Effector memory CD8-positive, alpha-beta T cell (primary cell): ENCODE measurements at places on chromosomes 12 and 14.

DNA sequence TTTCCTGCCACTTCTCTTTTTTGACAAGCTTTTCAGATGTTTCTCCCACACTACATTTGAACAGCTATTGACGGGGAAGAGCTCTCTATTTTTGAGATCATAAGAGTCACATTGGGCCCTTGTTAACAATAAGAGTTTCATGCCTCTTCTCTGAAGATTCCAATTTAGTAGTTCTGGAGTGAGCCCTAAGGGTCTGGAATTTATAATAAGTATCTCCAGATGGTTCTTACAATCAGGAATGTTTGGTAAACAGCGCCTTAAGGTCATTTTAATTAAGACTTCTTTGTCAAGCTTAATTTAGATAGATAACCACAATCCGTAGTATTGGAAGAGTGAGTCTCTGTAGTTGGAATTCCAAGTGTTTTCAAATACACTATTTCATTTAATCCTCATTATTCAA is 60.6 kb upstream of the HECTD1 start:
- peaks cover 14% of the 10 kb centered on the region for H3K4me1 ChIP-seq
- no peaks in the 10 kb centered on the region for H3K36me3 ChIP-seq
- no peak overlapping the region for H3K27ac ChIP-seq
- DNase-seq, result no peak

DNA sequence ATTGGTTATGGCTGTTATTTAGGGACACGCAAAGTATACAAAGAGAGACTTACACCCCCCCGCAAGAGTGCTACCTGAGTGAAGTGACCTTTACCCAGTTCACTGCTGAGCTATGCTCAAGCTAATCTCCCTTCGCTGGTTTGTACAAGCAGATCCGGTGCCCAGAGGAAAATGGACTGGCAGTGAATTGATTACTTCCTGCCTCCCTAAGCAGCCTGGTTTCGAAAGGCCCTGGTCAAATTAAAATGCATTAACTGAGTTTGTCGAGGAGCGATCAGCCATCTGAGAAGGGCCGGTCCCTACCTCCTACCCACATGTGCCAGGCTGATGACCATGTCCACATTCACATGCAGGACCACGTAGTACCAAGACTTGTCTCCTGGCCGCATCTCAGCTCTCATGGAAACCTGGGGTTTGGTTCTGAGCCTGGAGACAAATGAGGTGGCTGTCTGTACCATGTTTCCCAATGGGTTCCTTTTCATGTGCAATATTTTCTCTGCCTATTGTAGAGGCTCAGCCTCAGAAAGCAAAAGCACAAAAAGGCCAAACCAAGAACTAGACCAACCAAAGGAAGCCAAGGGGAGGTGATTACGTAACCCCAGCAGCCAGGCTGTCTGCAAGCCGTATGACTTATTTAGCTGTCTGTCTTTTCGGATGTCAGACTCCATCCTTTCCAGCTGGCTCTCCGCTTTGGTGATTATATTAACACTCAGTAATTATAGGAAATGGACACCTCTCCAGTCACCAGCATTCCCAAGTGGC is 284.7 kb upstream of the PWP1 start:
- no peak for DNase-seq
- peak overlapping the region; percentile 22 for H3K27ac ChIP-seq
- H3K27me3 ChIP-seq, result no peaks in the 10 kb centered on the region
- H3K4me1 ChIP-seq, result peaks cover 23% of the 10 kb centered on the region
- no peak overlapping the region for H3K4me3 ChIP-seq

- no peak for DNase-seq
- no peaks in the 10 kb centered on the region for H3K4me1 ChIP-seq
- H3K4me3 ChIP-seq, result no peak overlapping the region
- H3K27me3 ChIP-seq, result peaks cover 26% of the 10 kb centered on the region
- H3K36me3 ChIP-seq, result no peaks in the 10 kb centered on the region
Measured at GRCh38 chr12:105920161-105920684, 218.5 kb downstream of the NUAK1 start.

DNA sequence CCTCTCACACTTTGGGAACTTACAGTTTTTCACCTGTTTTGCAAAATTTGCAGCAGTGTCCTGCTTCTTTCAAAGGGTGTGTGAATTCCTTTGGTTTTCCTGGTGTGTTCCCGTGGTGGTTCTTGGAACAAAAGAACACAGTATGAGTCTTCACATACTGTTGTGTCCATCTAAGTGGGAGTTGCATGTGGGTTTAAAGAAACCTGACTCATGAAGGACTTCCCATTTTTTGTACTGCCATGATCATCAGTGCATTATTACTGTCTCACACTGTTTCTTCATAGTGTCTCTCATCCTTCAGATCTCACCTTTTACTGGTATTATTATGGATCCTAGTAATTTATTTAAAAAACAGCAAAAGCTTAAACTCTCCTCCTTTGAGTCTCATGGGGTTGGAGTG is 3.8 kb upstream of the GZMH start:
- no peak for DNase-seq
- no peak overlapping the region for H3K4me3 ChIP-seq
- peaks cover 64% of the 10 kb centered on the region for H3K4me1 ChIP-seq
- peak overlapping the region; percentile 93 for H3K27ac ChIP-seq

DNA sequence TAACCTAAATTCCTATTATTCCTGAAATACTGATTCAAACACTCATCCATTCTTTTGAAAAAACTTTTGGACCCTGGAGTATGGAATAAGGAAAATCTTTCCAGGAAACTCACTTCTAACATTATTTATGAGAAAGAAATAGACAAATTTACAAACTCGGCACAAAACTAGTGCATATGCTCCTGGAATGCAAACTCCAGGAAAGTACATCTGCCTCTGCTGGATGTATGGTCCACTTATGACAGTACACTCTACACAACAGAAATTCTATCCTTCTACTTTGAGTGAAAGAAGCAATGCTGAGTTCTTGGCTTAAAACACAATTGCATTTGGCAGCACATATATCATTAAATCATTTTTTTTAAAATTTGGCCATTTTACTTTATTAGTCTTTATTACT is 700.5 kb upstream of the STXBP6 start:
- no peaks in the 10 kb centered on the region for H3K27me3 ChIP-seq
- no peak for DNase-seq
- no peak overlapping the region for H3K4me3 ChIP-seq
- H3K27ac ChIP-seq, result no peak overlapping the region
- no peaks in the 10 kb centered on the region for H3K4me1 ChIP-seq

DNA sequence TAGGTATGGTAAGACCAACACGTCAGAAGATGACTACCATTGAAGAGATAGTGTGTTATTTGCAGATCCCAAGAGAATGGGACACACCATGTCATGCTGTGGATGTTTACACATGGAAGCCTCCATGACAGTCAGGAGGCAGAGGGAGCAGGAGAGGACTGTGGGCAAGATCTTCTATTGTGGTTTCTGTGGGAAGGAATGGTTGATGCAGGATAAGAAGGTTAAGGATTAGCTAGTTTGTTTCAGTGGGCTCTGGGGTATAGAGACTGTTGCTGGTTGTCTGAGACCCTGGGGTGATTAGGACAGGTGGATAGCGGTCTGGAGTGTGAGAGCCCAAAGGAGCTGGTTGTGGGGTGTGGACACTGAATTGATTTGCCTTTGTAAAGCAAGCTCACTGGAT is 23.3 kb downstream of the TAS2R7 start:
- H3K27ac ChIP-seq, result no peak overlapping the region
- no peaks in the 10 kb centered on the region for H3K36me3 ChIP-seq
- DNase-seq, result no peak
- H3K4me3 ChIP-seq, result no peak overlapping the region
- H3K27me3 ChIP-seq, result peaks cover 18% of the 10 kb centered on the region

GRCh38 chr14:90319173-90319572 is 12.6 kb downstream of the NRDE2 start:
- no peaks in the 10 kb centered on the region for H3K27me3 ChIP-seq
- no peak overlapping the region for H3K4me3 ChIP-seq
- DNase-seq, result no peak
- no peak overlapping the region for H3K27ac ChIP-seq

GRCh38 chr14:51817326-51817725 is 43.1 kb upstream of the GNG2 start:
- no peaks in the 10 kb centered on the region for H3K36me3 ChIP-seq
- H3K4me1 ChIP-seq, result no peaks in the 10 kb centered on the region
- no peak for DNase-seq
- no peak overlapping the region for H3K4me3 ChIP-seq
- no peak overlapping the region for H3K27ac ChIP-seq
- peaks cover 34% of the 10 kb centered on the region for H3K27me3 ChIP-seq

DNA sequence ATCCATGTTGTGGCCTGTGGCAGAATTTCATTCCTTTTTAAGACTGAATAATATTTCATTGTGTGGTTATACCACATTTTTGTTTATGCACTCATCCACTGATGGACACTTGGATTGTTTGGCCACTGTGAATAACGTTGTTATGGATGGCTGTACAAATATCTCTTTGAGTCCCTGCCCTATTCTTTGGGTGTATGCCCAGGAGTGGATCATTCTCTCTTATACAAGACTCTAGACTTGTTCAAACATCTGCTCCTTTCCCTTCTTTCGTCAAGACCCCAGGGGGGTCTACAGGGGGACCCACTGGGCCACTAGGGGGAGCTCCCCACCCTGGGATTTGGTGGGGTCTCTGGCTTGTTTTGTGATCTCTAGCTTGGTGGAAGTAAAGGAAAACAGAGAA is 77.4 kb downstream of the FBXL14 start:
- H3K36me3 ChIP-seq, result no peaks in the 10 kb centered on the region
- no peak overlapping the region for H3K27ac ChIP-seq
- peaks cover 29% of the 10 kb centered on the region for H3K27me3 ChIP-seq
- DNase-seq, result no peak
- no peak overlapping the region for H3K4me3 ChIP-seq
- no peaks in the 10 kb centered on the region for H3K4me1 ChIP-seq

- H3K4me3 ChIP-seq, result no peak overlapping the region
- H3K27ac ChIP-seq, result no peak overlapping the region
- no peak for DNase-seq
- peaks cover 8% of the 10 kb centered on the region for H3K4me1 ChIP-seq
Measured at GRCh38 chr14:68246786-68247105, 427.2 kb downstream of the RAD51B start.

DNA sequence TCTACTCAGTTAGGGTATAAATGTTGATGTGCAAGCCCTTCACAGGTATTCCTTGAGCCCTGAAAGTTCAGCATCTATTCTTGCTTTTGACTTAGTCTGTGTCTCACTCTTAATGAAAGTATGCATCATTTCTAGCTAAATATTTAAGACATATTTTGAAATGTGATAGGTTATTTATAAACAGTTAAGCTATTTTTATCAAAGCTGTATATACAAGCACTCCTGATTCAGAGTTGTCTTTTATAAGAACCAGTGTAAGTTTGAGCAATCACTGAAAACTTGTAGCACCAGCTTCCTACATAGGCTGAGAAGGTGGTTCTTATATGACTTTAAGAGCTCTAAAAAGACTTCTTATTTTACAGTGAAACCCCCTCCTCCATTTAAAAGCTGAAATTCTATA is 98.6 kb downstream of the MYF5 start:
- H3K27ac ChIP-seq, result no peak overlapping the region
- no peak overlapping the region for H3K4me3 ChIP-seq
- DNase-seq, result no peak
- H3K27me3 ChIP-seq, result no peaks in the 10 kb centered on the region
- H3K36me3 ChIP-seq, result no peaks in the 10 kb centered on the region

DNA sequence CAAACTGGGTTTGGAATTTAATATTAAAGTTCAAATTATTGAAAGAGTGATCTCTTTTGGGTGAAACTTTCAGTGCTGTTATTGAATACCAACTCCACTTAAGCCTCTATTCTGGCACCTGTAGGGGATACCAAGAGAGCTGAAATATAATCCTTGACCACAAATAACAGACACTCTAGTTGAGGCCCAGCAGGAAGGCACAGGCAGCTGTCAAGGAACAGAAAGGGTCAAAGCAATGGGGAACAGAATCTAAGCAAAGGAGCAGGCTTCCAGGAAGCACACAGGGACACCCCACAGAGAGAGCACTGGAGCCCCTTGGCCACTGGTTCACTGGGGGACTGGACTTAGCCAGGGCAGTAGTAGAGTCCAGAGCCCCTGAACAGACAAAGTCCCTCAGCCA is 120.9 kb upstream of the SFSWAP start:
- no peak overlapping the region for H3K27ac ChIP-seq
- H3K27me3 ChIP-seq, result no peaks in the 10 kb centered on the region
- H3K4me3 ChIP-seq, result no peak overlapping the region
- H3K36me3 ChIP-seq, result no peaks in the 10 kb centered on the region
- peaks cover 14% of the 10 kb centered on the region for H3K4me1 ChIP-seq
- no peak for DNase-seq

DNA sequence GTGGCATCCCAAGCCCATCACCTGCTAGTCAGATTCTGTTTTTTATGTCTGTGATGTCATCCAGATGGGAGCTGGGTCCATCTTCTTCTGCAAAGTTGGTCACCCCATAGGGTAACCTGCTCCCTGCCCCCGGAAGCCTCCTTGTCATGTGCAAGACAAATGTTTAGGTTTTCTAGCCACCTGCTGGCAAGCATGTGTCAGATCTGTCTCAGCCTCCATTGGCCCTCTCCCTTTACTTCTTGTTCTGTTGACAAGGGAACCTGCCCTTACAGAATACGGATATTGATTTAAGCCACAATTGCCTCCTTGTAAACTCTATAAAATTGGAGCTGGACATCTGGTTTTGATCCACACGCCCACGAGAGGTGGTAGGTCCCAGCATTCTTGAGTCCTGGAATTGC is 7.5 kb downstream of the NTF3 start:
- H3K27ac ChIP-seq, result no peak overlapping the region
- H3K36me3 ChIP-seq, result no peaks in the 10 kb centered on the region
- H3K4me1 ChIP-seq, result no peaks in the 10 kb centered on the region
- no peak overlapping the region for H3K4me3 ChIP-seq

DNA sequence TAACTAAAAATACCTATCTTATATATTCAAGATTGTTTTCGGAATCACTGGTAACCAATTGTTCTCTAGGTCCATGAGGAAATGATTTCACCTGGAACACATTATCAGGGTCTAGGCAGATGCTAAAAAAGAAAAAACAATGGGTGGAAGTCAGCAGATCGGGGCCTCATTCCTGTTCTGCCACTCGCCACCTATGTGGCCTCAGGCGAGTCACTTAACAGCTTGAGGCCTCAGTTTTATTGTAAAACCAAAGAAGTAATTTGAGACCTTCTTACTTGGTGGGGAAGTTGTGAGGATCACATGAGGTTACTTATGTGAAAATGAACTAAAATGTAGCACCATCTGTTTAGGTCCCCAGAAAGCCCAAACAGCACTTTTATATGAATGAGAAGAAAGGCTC is 6.2 kb upstream of the RNASE10 start:
- H3K27me3 ChIP-seq, result no peaks in the 10 kb centered on the region
- no peak overlapping the region for H3K4me3 ChIP-seq
- DNase-seq, result no peak
- H3K4me1 ChIP-seq, result peaks cover 15% of the 10 kb centered on the region

- peaks cover 5% of the 10 kb centered on the region for H3K4me1 ChIP-seq
- H3K27ac ChIP-seq, result no peak overlapping the region
- no peak for DNase-seq
- no peak overlapping the region for H3K4me3 ChIP-seq
Measured at GRCh38 chr12:45789025-45789424, 59.5 kb downstream of the ARID2 start.
